Right atrium auricular region (tissue), 2 donors: ENCODE measurements at places on chromosomes 4 and X. TPM values are rescaled to one million over a fixed set of nuclear protein-coding genes. Genes with fewer than 3 reads are reported as not detected.

Gene NKX3-2
- not detected for total RNA-seq

- DNase-seq = no peak
Observed at GRCh38 chrX:82134378-82134777, 932.5 kb downstream of the SH3BGRL start.

DNA sequence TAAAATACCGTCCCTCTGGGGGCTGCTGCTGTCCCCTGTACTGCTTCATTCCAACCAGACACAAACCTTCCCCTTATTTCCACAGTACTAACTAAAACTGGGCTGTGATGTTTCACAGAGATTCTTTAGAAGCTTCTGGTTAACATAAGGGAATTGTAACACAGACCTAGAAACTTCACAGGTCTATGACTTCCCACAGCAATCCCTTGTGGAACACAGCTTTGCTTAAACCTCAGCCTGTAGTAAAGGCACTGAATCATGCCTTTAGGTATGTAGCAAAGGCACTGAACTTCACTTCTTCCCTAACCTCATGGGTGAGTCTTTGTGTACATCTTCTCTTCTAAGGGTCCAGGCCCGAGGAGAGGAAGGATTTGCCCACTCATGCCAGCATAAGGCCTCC, 49.4 kb downstream of the SPINK2 start:
- no peak for DNase-seq

Gene NAT8L
- total RNA-seq = 3.2 TPM

- DNase-seq = no peak
Observed at GRCh38 chr4:107937040-107937439, 5.7 kb downstream of the CYP2U1 start.

- DNase-seq = no peak
Observed at GRCh38 chr4:11904846-11905739, 476.4 kb upstream of the HS3ST1 start.

DNA sequence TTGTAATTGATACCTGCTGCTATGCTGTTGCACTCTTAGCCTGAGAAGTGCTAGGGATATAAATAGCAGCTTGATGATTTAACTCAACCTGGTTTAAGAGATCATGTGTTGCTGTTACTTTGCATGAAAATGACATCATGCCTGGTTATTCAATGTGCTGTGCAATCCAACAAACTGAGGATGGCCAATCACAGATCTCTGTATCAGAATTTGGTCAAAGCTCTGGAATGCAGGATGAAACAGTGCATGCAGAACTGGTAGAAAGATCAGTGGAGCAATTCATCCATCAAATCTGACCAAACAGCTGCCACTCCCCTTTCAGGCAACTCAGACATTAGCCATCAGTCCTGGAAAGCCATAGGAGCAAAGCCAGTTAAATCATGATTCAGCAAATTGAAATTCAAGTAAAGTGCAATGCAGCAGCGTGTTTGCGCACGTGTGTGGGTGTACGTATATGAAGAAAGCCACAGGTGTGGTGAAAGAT, 160.3 kb upstream of the RASGEF1B start:
- DNase-seq = no peak

Gene FDCSP
- total RNA-seq = not detected

Gene RADX
- 1.8 TPM for total RNA-seq

- DNase-seq = no peak
Observed at GRCh38 chr4:16483540-16483939, 257.3 kb upstream of the TAPT1 start.

Gene FAM149A
- total RNA-seq = 6.7 TPM
